Left kidney (tissue), 8 donors: ENCODE measurements at places on chromosomes 4 and X. TPM values are rescaled to one million over a fixed set of nuclear protein-coding genes. Genes with fewer than 3 reads are reported as not detected.

The AKAP14 gene
- polyA plus RNA-seq: 0.55 TPM

The SERTM2 gene
- 0.05 TPM for polyA plus RNA-seq

The ASB9 gene
- 13.3 TPM for polyA plus RNA-seq

The EDNRA gene
- 88.5 TPM for polyA plus RNA-seq

The SH2D1A gene
- polyA plus RNA-seq: 0.22 TPM

The CTSO gene
- polyA plus RNA-seq: 43.3 TPM

The GPR119 gene
- not detected for polyA plus RNA-seq

The ARHGAP36 gene
- 0.15 TPM for polyA plus RNA-seq

The SPOCK3 gene
- 12.3 TPM for polyA plus RNA-seq

- DNase-seq: no peak
Measured at GRCh38 chr4:171117457-171117856, 695.7 kb upstream of the GALNTL6 start.

DNA sequence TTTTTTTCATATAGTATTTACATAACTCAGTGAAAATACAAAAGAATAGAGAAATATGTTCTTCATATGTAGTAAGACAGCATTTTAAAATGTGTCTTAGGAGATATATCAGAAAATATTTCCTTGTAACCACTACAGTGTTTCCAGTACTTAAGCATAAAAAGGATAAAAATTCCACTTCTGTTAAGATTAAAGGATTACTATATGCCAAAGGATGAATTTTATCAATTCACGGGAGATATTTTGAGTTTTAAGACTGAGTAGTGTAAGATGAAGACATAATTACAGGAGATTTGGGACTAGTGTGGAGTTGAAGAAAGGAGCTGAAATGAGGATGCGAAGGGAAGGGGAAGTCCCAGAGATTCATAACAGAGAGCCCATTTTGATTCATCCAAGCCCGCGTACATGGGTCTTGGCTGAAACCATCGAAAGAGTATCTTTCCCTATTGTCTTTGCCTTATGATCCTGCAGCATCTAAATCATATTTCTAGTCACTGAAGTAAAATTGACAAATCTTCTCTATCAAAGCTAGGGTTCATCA lies 58.7 kb downstream of the MAD2L1 start:
- DNase-seq: no peak

- DNase-seq: no peak
Measured at GRCh38 chr4:1310031-1310795, 20.5 kb downstream of the MAEA start.

DNA sequence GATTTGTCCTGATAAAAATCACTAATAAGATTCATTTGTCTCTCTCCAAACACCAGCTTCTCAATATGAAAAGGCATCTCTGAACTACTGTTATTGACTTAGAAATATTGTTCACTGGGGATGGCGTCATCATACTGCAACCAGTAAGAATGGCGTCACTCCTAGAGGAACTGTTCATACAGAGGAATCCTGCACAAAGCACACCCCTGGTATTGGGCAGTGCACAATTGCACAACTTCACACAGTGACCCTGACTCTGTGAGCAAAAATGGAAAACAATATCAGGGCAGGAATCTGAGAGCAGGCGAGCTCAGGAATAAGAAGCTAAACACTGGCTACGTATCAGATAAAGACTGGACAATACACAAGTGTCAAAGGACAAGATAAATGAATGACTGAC lies 66.7 kb upstream of the PNPLA4 start:
- no peak for DNase-seq

DNA sequence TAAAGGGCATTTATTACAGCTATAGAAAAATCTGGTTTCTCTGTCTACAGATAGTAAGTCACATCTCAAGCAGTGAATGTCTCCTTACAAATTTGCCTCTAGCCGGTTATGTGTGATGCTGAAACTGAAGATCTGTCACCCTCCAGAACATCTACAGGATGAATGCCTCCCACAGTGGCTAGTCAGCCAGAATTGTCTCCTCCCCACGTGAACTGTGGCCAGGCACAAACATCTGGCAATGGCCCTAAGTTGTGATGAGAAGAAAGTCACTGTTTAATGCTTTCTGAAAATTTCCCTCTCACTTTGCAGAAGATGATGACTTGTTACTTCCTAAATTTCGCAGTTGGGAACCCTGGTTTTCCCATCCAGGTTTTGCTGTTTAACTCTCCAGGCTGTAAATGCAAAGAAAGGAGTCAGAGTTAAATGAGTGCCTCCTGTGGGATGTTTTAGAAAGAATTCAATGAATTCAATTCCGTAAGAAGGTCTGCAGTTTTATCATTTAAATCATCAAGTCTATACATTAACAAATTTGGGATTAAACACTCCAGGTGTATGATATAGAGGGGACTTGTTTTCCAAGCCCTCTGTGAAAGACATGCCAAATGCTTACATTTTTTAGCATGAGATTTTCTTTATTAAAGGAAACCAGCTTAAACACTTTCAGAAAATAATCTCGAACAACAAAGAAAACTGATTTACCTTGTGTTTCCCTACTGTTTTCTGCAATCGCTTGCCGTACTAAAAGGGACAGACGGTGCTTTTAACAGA lies 55.4 kb upstream of the TLR3 start:
- DNase-seq: no peak

GRCh38 chr4:128528793-128529553 lies 241.4 kb upstream of the PGRMC2 start:
- no peak for DNase-seq

GRCh38 chr4:172809319-172809718 lies 359.3 kb upstream of the GALNT7 start:
- no peak for DNase-seq

- DNase-seq: no peak
Measured at GRCh38 chrX:127190381-127190780, 370.9 kb downstream of the PRR32 start.

GRCh38 chr4:176107695-176108094 lies 42.1 kb downstream of the WDR17 start:
- no peak for DNase-seq

DNA sequence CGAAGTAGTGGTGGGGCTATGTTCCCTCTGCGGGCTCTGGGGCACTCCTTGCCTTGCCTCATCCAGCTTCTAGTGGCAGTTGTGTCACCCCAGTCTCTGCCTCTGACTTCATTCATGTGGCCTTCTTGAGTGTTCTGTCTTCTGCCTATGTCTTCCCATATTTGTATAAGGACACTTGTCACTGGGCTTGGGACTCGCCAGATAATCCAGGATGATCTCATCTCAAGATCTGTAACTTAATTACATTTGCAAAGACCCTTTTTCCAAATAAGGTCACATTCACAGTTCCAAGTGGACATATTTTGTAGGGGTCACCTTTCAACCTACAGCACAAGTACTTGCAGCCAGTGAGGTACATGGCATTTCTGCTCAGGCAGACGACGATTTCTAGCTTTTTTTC lies 30.3 kb upstream of the CLDN24 start:
- no peak for DNase-seq

DNA sequence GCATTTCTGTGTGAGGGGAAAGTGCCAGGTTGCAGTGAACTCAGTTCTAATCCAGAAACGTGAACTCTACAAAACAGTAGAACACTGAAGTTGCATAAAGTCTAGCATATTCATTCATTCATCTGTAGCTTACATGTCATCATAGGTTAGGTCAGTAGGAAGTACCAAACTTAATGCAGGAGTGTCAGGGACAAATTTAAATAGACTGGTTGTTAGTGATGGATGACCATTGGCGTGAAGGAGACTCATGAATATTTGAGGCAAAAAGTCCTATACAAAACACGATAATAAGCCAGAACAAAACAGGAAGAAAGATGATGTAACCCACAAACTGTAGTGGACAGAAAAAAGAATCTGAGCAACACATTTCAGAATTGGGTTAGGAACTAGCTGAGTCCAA lies 592.8 kb upstream of the PCDH10 start:
- DNase-seq: no peak

GRCh38 chr4:142845293-142846107 lies 601 bp downstream of the INPP4B start:
- peak; percentile 13 for DNase-seq

DNA sequence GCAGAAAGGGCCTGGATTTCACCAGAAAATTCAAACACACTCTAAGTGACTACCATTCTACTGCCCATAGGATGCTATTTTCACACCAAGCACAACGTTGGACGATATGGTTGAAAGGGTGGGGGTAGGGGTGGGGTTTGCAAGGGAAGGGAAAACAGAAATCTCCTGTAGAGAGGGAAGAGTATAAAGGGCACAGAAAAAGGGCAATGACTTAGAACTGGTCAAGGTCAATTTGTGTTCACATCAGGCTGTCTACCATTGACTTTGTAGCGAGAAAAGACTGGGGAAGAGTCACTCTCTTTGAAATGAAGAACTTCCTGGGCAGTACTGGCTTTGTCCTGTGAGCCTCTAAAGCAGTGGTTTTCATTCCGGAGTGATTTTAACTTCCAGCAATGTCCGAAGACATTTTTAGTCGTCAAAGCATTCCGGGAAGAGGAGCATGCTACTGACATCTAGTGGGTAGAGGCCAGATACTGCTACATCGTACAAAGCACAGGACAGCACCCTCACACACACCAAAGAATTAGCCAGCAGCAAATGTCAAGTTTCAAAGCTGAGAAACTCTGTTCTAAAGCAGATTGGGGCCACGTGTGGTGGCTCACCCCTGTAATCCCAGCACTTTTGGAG lies 48.4 kb upstream of the SLC7A3 start:
- peak; percentile 7 for DNase-seq

GRCh38 chrX:154596290-154596929 lies 11.5 kb downstream of the CTAG1A start:
- DNase-seq: peak; percentile 34

- DNase-seq: peak; percentile 40
Measured at GRCh38 chr4:104491481-104492182, 3.1 kb downstream of the CXXC4 start.

DNA sequence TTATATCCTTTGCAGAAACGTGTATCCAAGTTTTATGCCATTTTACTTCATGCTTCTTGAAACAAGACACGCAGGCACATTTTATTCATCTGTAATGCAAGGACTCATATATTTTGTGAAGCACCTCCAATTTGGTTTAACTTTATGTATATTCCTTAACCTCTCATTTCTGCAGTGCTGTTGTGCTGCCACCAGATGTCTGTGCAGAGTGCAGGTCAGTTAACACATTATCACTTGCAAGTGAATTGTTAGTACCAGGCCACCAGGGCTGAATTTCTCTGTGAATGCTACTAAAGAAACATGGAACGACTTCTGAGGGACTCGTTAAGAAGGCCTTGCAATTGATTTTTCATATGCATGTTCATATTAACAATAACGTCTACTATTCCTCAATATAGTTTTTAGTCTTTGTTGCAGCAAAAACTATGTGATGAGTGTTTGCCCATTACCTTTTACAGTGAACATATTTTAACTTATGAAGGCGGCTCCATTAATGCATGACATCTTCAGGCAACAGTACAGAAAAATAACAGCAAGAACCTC lies 770.3 kb downstream of the NLGN4X start:
- no peak for DNase-seq

DNA sequence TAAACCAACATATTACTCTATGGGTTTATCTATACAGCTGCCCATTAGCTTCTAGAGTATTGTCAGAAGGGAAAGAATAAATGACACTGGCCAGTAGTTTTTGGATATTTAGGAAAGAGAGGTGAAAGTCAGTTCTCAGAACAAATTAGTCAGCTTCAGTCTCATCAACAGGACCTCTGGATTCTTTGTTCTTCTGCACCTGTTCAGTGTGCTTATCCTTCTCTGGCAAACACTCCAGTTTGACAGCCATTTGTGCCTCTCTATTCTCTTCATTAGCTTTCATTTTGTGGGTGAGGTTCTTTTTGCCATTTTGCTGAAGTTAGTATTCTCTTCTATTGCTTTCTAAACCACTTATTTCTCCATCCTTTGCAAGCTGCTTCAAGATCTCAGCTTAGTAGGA lies 107.0 kb downstream of the PCDH18 start:
- no peak for DNase-seq

DNA sequence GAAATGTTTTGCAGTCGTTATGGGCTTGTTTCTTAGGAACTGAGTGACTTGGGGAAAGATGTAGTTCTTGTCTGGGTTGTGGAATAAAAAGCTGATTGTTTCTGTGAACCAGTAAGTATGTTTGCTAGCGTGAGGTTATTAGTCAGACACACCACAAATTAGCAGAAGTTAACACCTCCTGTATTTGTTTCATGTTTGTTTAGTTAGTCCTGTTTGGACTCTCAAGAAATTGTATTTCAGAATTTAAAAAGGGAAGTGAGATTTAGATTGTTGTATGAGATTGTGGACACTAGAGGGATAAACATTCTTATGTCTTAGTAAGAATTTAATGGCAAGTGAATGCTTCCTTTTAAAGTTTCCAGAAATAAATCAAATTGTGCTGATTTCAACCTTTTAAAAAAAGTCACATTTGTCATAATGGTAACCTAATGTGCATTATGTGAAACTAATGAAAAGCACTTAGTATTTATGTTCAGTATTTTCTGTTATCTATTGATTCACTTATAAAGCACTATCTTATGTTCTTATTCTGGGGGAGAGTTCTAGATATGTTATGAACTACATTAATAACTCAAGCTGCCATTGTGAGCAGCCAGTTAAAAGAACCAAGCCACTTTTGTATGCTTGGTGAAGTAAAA lies 25.6 kb downstream of the ATP10D start:
- DNase-seq: no peak

DNA sequence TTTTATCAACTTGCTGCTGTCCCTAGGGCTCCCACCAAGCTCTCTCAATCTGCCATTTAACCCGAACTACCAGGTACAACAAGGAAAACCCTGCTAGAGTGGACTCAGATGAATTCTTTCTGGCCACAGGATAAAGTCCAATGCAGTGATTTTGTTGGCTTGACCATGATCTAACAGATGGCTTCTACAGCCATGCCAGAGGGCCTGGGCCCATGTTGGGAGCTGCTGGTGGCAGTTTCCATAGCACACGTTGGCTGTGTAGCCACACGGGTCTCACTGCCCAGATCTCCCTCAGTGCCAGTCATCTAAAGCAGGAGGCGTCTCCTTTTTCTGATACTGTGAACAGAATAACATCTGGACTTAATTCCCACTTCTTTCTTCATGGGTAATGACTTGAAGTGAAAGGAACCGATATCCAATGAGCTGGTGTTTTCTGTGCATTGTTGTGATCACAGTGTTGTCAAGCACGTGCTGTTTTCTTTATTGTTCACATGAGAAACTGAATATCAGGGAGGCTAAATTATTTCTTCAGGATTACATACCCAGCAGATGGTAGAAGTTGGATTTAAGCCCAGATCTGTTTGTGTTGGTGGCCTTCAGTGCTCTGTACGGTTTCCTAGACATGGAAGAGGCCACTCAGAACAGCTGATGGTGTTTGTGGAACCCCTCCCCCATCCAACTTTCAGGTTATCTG lies 85.2 kb upstream of the CLCN4 start:
- no peak for DNase-seq
